ENCODE measurements at places on chromosomes 3 and 15. TPM values are rescaled to one million over a fixed set of nuclear protein-coding genes. Genes with fewer than 3 reads are reported as not detected.

STXBP5L gene
- not detected for total RNA-seq

FEZF2 gene
- total RNA-seq: not detected

CFAP91 gene
- total RNA-seq: 0.70 TPM

SPESP1 gene
- 1.5 TPM for total RNA-seq

TM4SF4 gene
- total RNA-seq: not detected

ENTPD3 gene
- 0.24 TPM for total RNA-seq

SMCO1 gene
- not detected for total RNA-seq

NANOGP8 gene
- total RNA-seq: not detected

NOX5 gene
- not detected for total RNA-seq

ESYT3 gene
- not detected for total RNA-seq

TNFSF10 gene
- total RNA-seq: 74.6 TPM

CFAP20DC gene
- 6.7 TPM for total RNA-seq

CFAP92 gene
- total RNA-seq: 1.0 TPM

GRCh38 chr3:171688593-171688992 is 121.7 kb downstream of the PLD1 start:
- no peak for DNase-seq

GRCh38 chr15:40081691-40082194 is 26.9 kb downstream of the BMF start:
- DNase-seq: no peak

DNA sequence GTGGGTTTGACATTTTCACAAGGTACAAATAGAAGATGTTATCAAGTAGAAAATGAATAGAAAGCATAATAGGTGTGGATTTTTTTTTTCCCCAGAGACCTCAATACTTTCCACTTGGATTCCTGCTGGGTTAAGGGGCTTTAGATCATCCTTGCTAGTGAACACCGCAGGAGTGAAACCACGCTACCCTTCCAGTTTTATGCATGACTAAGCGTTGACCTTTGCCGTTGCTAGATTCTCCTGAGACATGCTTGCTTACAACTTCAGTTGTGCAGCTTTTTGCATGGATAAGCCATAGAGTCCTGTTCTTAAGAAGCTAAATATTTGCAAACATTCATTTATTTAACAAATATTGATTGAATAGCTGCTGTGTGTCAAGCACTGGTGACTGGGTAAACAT is 299.7 kb upstream of the LMCD1 start:
- no peak for DNase-seq

DNA sequence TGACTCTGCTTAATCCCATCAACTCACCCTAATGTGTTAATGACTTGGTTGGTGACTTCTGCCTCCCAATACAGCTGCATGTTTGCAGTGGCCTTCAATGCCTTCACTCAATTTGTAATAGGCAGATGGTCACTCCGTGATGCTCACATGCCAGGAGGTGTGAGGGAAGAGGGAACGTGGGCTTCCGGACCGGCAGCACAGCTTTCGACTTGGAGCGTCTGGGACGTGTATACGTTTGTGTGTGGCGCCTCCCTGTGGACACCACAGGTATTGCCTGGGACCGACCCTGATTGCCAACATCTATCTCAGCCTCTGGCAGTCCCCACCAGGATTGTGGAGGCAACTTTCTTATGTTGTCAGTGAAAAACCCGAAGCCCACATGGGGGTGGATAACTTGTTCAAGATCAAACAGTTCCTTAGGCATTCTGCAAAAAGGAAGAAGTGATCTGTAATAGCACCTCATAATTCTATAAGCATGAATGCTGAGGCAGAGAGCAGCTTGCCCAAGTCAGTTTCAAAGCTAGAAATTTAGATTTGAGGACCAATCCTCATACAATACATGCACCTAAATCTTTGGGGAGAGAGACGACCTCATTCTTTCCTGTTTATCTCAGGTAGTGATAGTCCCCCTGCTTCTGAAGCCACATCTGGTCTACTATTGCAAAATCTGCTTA is 16.9 kb downstream of the MRPL46 start:
- DNase-seq: no peak

DNA sequence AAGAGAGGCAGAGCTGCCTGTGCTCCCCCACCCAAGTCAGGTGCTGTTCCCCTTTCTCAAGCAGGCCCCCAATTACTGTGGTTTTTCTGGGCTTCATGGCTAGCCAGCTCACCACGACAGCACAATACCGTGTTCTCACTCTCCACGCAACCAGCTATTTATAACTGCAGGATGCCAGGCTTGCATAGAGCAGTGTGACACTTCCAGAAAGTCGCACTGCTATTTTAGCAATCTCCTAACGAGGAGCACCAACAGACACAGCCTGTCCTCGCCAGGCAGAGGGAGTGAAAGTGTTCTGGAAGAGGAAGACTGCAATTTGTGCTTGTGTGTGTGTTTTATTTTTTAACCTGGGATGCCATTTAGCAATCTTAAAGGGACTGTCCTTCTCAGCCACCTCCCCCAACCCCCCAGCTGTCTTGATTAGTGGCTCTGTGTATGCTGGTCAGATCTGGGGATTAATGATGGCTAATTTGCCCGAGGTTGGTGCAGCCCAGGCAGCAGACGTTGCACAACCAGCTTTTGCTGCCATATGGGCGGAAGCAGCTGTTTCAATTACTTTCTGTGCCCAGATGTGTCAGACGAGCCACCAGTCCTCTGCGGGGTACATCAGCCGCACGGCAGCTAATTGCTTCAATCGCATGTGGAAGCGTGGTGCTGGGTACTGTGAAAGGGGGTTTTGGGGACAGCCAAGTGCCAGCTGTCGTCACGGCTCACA is 268.0 kb upstream of the ARRDC4 start:
- DNase-seq: no peak

GRCh38 chr3:179026636-179027035 is 45.0 kb downstream of the ZMAT3 start:
- DNase-seq: no peak

DNA sequence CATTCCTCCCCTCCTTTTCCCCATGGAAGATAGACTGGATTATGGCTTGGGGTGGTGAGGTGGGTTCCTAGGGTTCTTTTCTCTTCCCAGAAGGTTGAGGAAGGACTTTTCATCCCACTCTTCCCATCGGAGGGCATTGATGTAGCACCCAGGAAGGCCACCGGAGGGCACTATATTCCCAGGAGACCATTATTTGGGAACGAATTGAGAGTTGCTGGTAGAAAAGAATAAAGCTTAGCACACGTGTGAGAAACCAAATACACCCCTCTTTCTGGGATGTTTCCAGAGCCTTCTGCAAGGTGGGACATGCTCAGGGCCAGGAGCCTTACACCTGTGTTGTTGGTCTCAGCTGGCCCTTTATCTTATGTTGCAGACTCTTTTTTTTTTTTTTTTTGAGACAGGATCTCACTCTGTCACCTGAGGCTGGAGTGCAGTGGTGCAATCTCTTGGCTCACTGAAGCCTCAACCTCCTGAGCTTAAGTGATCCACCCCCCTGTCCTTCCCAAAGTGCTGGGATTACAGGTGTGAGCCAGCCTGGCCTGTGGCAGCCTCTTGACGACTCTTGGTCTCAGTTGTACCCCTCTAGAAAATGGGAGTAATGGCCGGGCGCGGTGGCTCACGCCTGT is 6.3 kb upstream of the CDC25A start:
- peak; percentile 25 for DNase-seq

DNA sequence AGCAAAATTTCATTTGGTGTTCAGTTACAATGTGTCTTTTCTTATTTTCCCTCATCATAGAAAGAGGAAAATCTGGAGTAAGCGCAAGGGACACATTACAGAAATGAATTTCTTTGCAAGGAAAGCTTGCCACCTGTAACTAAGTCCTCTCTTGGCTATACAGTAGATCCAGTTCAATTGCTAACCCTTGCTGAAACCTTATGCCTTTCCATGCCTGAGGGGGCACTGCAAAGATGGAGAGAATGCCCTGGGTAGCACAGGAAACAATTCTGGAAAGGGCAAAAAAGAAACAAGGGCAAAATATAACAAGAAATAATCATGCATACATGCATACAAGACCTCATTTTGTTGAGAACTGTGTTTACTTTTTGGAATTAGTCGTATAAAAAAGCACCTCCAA is 4.3 kb downstream of the CADM2 start:
- DNase-seq: no peak

GRCh38 chr3:189567766-189568420 is 63.3 kb upstream of the TP63 start:
- DNase-seq: no peak

DNA sequence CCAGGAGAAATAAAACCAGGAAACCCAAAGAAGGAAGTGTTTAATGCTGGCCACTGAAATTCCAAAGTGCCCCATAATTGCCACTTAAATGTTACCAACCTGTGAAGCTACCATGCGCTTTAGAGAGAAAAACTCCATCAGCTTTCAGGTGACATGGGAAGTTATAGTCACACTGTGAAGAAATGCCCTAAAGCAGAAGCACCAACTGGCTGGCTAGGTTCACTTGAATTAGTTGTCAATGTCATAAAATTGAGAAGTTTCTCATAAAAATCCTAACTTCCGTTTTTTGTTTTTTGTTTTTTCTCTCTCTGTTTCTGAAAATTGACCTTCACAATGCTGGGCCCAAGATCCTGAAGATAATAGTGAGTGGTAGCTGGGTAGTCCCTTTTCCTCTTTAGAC is 167.9 kb upstream of the CTNNB1 start:
- no peak for DNase-seq

DNA sequence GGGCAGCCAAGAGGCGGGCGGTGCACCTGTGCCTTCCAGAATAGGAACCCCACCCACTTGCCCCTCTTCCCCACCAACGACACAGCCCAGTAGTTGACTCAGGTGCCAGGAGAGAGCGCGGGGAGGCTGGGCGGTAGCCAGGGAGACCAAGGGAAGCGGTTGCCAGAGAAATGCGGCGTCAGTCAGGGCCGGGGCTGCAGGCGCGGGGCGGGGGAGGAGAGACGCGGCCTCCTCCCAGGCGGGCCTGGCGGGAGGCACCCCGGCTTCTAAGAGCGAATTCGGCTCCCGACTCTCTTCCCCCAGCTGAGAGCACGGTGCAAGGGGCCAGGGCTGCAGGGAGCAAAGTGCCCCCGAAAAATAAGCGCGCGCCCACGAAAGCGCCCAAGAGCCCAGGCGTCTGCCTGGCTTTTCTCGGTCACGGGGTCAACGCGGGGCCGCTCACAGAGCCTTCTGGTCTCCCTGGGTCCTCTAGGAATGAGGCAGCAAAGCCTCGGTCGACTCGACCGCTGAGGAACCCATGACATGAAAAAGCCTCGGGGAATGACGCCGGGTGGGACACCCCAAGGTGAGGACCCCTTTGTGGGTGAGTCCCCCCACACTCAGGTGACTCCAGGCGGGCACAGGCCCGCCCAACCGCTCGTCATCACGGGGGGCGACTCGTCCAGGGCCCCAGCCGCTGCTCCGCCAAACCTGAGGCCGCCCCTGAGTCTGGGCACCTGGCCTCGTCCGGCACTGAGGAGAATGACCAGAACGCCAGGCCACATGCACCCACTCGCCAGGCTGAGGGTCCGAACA is 716 bp downstream of the CPEB1 start:
- no peak for DNase-seq

DNA sequence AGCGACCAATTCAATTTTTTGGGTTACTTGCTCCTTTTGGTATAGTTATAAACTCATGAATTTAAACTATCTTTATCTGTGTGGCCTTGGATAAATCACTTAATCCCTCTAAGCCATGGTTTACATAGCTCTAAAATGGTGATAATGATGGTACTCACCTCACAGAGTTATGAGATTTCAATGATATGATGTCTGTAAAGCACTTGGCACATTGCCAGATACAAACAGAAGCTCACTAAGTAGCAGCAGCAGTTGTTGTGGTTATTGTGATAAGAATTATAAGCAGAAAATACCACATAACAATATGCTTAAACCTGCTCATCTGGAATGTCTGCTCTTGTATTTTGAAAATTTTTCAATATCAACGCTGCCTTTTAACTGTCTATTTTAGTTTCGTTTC is 185.1 kb upstream of the SNTN start:
- no peak for DNase-seq

DNA sequence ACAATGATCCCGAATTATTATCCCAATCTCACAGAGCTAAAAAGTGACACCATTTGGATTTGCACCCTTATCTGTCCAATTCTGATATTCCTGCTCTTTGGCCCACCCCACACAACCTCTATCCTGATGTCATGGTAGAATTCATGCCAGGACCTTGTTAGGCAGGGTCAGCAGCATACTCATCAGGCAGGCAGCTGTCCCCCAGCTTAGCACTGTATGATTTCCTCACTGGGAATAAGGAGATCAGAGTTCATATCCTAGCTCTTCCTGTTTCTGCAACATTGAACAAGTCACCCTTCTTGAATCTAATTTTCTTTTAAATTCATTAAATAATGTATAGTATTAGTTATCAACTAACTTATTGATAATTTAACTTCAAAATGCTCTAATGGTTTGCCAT is 12.0 kb upstream of the C3orf80 start:
- no peak for DNase-seq

DNA sequence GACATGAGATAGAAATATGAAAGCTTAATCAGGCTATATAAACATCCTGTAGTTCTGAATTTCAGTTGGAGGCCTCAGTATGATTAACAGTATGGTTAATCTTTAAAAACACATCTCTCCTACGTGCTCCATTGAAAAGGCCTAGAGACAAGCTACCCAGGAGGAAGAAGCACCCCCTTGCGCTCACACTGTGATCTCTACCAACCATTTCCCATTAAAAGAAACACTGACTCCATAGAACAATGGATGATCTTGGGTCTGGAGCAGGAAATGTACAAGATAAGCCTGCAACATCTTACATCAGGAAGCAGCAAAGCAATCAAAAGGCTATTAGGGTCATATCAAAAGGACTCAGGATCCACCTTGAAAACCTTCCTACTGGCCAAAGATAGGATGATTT is 3.4 kb upstream of the EOGT start:
- DNase-seq: no peak

DNA sequence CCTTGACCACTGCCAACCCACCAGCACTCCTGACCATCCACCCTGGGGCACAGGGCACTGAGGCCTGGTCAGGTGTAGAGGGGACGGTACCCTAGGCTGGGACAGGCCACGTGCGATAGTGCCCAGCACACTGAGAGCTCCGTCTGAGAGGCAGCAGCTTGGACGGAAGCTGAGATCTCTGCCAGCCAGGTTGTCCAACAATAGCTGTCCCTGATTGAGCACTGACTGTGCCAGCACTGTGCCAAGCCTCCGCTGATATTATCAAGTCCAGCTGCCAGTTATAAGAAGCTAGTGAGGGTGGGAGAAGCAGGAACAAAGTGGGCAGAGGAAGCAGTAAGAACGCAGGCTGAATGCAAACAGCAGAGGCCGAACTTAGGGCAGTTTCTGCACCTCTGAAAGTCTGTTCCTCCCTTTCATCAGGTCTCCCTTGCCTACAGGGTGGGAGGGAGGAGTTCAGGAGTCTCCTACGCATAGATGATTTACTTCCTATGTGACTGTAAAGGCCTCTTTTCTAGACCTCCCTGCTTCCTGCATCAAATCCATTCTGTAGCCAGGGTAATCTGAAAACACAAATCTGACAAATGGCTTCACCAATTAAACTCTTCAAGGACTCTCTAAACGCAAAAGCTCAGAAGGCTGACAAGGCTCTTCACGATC is 29.7 kb downstream of the MRPS11 start:
- DNase-seq: no peak

Measured in glomerular endothelial cell (primary cell).